ENCODE measurements at places on chromosomes 1 and 21.

DNA sequence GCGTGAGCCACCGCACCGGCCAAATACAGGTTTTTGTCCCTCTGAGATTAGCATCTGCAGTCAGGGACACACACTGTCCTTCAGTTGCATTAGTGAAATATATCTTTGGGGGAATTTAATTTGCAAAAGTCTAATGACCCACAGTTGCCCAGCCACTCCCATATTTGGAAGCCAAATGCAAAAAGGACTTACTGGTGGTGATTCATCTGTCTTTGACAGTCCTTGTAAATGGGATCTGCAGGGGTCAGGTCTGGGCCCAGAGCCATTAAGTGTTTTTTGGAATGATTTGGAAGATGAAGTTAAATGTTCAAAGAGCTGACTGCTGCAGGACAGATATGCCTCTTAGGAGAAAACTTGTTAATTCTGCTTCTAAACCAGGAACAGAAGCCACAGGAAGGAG is 44.6 kb upstream of the DNASE2B start:
- no peak for DNase-seq

GRCh38 chr1:84406346-84406861 is 8.1 kb downstream of the DNASE2B start:
- no peak for DNase-seq

DNA sequence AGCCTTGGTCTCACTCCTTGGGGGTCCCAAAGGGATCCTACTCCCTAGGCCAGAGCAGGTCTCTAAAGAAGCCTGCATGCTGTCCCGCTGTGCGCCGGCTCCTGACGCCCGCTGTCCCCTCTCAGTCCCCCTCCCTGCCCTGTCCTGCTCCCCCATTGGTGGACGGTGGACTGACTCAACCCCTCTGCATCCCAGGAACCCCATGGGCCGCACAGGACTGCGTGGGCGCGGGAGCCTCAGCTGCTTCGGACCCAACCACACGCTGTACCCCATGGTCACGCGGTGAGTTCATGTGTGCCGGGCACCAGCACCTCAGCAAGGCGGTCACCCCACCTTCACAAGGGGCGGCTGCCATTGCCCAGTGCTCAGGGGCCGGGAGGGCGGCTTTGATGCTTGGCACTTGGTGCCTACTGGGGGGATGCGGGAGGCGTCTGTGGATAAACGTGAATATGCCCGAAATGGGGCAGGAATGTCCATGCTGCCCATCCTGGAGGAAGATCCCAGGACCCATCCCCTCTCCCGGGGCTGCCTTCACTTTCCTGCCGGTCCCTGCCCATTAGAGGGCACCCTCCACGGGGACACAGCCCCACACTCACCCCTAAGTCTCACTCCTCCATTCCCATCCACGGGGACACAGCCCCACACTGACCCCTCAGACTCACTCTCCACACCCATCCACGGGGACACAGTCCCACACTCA is 20.2 kb upstream of the LRRC3 start:
- no peak for DNase-seq

GRCh38 chr1:204076891-204077290 is 4.0 kb downstream of the SOX13 start:
- DNase-seq: no peak

GRCh38 chr1:36126797-36127500 is 1.9 kb upstream of the COL8A2 start:
- no peak for DNase-seq

DNA sequence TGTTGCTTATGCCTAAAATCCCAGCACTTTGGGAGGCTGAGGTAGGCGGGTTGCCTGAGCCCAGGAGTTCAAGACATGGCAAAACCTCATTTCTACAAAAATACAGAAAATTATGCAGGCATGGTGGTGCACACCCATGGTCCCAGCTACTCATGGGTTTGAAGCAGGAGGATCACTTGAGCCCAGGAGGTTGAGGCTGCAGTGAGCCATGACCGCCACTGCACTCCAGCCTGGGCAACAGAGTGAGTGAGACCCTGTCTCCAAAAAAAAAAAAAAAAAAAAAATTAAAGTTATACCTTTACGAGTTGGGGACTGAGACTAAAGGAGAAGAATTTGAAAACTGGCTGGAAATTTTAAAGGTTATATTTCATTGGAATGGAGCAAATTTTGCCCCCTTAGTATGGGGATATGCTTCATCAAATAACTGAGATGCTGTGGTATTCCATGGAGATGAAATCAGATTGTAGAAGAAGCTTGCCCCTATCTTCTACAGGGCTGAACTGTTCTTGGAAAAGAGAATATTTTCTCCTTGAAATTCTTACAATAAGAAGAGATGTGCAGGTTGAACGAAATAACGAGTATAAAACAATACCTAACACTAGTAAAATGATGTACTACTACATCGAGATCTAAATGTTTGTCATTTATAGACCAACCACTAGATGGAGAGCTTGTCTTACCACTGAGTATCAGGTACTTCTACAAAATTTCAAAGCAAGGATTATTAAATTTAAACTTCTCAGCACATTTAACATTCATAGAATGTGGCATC is 34.9 kb upstream of the SCYL3 start:
- DNase-seq: peak; percentile 22

GRCh38 chr1:206833801-206834200 is 31.6 kb upstream of the IL20 start:
- DNase-seq: no peak

DNA sequence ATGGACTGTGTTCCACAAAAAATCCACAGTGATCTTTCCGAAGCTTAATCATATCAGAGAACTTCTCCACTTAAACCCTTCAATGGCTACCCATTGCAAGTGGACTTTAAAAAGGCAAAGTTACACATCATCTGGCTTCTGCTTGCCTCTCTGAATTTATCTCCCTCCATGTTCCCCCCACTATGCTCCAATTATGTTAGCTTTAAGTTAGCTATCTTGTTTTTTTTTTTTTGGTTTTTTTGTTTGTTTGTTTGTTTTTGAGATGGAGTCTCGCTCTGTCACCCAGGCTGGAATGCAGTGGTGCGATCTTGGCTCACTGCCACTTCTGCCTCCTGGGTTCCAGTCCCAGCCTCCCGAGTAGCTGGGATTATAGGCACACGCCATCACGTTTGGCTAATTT is 166.4 kb upstream of the ADGRL2 start:
- no peak for DNase-seq

GRCh38 chr1:25723250-25723880 is 76.6 kb upstream of the SELENON start:
- DNase-seq: no peak

DNA sequence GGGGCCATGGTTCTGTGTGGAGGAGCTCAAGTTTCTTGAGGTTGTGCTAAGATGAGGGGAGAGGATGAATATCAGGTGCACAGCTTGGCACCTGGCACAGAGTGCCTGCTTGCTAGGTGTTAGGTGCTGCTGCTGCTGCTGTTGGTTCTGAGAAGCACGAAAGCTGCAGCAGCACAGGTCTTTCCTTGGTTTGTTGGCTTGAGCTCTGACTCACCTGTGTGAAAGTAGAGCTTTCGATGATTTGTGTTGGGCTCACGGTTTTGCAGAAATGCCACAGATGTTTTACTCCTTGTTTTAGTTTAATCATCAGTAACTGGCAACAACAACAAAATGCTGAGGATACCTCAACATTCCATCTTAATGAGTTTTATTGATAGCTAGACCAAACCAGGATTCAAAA is 221.6 kb downstream of the BRINP2 start:
- no peak for DNase-seq

DNA sequence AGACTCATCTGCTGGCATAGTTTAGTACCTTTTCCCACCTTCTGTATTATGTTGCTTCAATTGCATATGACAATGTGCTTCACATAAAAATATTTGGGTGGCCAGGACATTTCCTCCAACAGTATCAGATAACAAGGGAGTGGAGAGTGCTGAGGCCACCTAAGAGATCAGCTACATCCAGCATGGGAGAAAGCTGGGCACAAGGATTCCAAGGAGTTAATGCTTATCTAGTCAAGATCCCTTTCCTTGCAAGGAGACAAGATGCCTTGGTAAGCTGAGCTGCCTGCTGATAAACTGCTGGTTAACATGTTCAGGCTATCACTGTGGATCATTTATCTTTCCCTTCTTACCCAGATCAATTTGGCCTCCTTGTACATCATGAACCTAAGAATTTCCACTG is 5.4 kb downstream of the TACSTD2 start:
- no peak for DNase-seq

DNA sequence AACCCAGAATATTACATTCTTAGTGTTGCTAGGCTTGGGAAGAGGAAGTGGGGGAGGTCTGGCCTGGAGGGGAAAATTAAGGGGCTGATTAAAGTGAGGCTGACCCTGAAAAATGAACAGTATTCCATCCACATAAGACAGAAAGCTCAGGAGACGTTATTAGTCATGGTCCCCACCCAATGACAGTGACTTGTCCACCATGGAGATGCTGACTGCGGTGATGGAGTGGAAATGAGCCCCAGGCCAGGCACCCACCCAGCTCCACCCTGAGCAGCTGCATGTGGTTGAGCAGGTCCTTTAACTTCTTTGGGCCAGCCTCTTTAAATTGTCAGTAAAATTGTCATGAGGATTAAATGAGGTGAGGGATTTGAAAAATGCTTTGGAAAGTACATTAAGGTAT is 1.4 kb upstream of the SPRR4 start:
- DNase-seq: no peak

DNA sequence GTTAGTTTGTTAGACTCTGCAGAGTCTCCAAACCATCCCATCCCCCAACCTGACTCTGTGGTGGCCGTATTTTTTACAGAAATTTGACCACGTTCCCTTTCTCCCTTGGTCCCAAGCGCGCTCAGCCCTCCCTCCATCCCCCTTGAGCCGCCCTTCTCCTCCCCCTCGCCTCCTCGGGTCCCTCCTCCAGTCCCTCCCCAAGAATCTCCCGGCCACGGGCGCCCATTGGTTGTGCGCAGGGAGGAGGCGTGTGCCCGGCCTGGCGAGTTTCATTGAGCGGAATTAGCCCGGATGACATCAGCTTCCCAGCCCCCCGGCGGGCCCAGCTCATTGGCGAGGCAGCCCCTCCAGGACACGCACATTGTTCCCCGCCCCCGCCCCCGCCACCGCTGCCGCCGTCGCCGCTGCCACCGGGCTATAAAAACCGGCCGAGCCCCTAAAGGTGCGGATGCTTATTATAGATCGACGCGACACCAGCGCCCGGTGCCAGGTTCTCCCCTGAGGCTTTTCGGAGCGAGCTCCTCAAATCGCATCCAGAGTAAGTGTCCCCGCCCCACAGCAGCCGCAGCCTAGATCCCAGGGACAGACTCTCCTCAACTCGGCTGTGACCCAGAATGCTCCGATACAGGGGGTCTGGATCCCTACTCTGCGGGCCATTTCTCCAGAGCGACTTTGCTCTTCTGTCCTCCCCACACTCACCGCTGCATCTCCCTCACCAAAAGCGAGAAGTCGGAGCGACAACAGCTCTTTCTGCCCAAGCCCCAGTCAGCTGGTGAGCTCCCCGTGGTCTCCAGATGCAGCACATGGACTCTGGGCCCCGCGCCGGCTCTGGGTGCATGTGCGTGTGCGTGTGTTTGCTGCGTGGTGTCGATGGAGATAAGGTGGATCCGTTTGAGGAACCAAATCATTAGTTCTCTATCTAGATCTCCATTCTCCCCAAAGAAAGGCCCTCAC is at the start of gene OLIG2:
Gene OLIG2, plus strand, starts transcription at position 447 of the 954 bp plus-strand sequence. CDS start 928 bp downstream, outside the sequence.
- DNase-seq: peak; percentile 99

GRCh38 chr1:66197120-66197519 is 336.8 kb upstream of the SGIP1 start:
- DNase-seq: no peak

DNA sequence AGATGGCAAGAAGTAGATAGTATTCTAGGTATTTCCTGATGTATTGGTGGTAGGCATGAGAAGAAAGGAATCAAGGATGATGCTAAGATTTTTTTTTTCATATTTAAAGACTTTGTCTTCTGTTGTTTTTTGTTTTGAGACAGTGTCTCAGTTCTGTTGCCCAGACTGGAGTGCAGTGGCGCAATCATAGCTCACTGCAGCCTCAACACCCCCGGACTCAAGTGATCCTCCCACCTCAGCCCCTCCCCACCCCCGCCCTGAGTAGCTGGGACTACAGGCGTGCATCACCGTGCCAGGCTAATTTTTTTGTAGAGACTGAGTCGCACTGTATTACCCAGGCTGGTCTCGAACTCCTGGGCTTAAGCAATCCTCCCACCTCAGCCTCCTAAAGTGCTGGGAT is 2.8 kb upstream of the CAPZB start:
- no peak for DNase-seq

- no peak for DNase-seq
These were observed 120.5 kb downstream of the RUNX1 start for GRCh38 chr21:34928637-34929036.

- no peak for DNase-seq
These were observed 70.4 kb upstream of the TARDBP start for GRCh38 chr1:10941891-10942541.

GRCh38 chr1:193431265-193431977 is 245.0 kb upstream of the B3GALT2 start:
- DNase-seq: no peak

DNA sequence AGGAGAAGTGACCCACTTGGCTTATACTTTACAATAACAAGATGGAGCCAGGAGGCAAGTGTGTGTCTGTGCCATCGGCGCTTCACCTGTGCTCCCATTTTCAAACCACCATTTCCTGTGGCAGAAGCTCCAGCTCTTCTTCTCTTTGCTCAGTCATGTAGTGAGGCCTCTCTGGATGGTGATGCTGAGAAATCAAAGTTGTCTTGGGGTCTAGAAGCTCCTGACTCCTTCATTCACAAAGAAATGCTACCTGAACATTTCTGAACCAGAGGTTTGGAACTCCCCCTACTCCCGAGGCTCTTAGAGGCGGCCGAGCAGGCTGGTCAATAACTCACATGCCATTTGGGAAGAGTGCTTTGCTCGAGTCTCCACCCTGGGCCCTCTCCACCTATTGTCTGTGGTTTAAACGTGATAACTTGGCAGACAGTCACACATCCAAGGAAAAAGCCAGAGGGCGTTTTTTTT is 18.0 kb downstream of the SLAMF1 start:
- DNase-seq: no peak

GRCh38 chr1:207923561-207923960 is 12.6 kb upstream of the CD34 start:
- no peak for DNase-seq

DNA sequence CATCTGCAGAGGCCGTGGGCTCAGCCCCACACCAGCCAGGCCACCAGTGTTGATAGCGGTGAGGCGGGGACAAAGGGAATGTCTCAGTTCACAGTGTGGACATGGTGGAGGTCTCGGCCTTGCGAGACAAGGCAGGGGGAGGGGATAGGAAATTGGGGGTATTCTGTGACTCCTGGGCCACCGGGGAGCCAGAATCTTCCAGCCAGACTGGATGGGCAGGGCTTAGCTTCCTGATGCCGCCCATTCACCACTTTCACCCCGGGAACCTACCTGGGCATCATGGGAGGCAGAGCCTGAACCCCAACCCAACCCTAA is 5.1 kb downstream of the LRRC3 start:
- no peak for DNase-seq

DNA sequence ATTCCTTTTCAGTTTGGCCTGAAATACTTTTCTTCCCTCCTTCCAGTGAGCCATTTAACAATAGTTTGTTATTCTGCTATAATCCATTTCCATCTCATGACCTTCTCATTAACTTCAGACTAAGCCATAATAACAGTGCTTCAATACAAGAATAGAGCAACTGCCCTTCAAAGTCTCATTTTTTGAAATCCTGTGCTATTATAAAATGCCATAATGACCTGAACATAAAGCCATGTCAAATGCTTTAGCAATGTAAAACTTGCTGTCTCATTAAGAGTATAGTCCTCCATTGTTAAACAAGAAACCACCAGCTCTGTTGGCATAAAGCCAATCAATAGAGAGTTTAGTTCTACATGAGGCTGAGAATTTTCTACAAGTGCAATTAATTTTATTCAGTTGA is 9.6 kb upstream of the PIGK start:
- DNase-seq: no peak

Measured in globus pallidus (tissue), 1 donor.